A549 treated with DMSO at 1 μM for 4 hours (cell line): ENCODE measurements at places on chromosomes 4 and X. TPM values are rescaled to one million over a fixed set of nuclear protein-coding genes. Genes with fewer than 3 reads are reported as not detected.

GPR34 gene
- total RNA-seq, result 0.07 to 0.11 TPM in 2 of 5 replicates, not detected in the others

TLR3 gene
- 0.21 to 0.60 TPM (median 0.36 TPM) in 5 replicates for total RNA-seq

SYN1 gene
- total RNA-seq, result 0.17 to 0.66 TPM (median 0.31 TPM) in 5 replicates

NCAPG gene
- total RNA-seq, result 20.4 to 32.9 TPM (median 29.1 TPM) in 5 replicates

PNPLA4 gene
- total RNA-seq, result 11.3 to 14.0 TPM (median 11.8 TPM) in 5 replicates

CYLC1 gene
- total RNA-seq, result not detected in 5 replicates

SSX2 gene
- not detected in 5 replicates for total RNA-seq

FAM47A gene
- not detected in 5 replicates for total RNA-seq

CT45A1 gene
- not detected in 5 replicates for total RNA-seq

RHOXF2B gene
- not detected in 5 replicates for total RNA-seq

SPANXA1 gene
- total RNA-seq, result 0.17 to 0.27 TPM (median 0.26 TPM) in 3 of 5 replicates, not detected in the others

PDZD4 gene
- total RNA-seq, result 3.2 to 4.1 TPM (median 3.4 TPM) in 5 replicates

GUCY1B1 gene
- 0.17 to 0.38 TPM (median 0.26 TPM) in 5 replicates for total RNA-seq

BGN gene
- not detected in 5 replicates for total RNA-seq

ING2 gene
- 9.9 to 11.4 TPM (median 10.9 TPM) in 5 replicates for total RNA-seq

SLC6A14 gene
- 0.02 TPM in 1 of 5 replicates, not detected in the others for total RNA-seq

HPRT1 gene
- 102 to 124 TPM (median 104 TPM) in 5 replicates for total RNA-seq

TAPT1 gene
- total RNA-seq, result 10.9 to 16.1 TPM (median 14.8 TPM) in 5 replicates

FMR1NB gene
- total RNA-seq, result not detected in 5 replicates
